ENCODE measurements at places on chromosomes 3 and 15.

DNA sequence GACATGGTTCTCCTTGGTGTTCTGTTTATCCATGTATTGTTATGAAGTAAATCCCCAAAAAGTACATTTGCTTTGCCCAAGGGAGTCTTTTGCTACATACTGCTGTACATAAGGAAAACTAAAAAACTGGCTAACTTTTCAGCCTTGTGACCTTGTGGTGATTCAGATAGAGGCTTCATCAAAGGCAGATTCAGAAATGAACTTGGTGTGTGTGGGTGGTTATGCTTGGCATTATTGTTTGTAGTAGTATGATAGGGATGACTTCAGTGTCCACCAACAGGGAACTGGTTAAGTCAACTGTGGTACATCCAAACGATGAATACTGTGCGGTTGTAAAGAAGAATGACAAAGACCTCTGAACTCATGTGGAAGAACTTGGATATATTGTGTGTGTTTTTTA, 75.6 kb upstream of the CHRNB4 start:
- DNase-seq = no peak

GRCh38 chr3:121414924-121415323, 130.9 kb downstream of the POLQ start:
- DNase-seq = no peak

DNA sequence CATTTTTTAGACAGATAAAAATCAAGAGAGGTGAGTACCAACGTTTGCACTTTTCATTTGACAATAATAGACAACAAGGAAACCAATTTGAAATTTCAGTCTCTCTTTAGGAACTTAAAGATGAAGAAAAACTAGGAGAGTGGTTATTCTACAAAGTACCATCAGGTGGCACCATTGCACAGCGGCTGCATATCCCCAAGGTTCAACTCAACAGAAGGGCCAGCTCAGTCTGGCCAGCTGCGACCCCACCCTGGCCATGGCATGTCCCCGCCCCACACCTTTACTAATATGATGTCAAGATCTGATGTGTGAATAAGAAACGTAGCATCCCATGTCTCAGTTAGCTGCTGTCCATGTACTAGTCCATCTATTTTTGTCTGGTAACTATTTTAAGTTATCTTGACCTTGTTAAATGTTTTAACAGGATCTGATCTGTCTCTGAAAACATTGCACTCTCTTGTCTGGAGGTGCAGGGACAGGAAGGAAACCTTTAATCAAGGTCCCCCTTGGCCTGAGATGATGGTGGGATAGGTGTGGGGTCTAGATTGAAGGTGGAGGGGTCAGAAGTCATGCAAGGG, 35.5 kb upstream of the CGNL1 start:
- DNase-seq = no peak

DNA sequence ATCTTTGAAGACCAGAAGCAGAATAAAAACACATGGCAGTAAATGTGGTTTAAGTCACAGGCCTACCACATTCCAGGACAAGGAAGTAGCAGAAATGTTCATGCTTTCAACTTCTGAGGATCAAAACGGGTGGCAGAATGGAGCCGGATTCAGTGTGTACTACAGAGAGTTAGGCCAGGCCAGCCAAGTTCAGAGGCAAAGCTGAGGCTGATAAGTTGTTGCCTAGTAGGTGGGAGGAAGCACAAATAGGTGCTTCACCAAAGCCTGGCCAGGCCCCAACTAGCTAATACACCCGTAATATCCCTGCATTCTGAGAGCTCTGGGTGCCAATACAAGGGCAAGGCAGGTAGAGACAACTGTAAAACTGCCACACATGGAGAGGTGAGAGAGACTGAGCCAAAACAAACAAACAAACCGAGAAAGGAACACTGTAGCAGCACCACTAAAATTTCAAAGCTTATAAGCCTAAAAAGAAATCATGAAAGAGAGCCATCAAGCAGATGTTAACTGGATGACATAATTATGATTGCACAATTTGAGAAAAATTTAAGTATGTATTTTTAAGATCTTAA, 156.4 kb upstream of the CBLB start:
- no peak for DNase-seq

GRCh38 chr15:87949575-87950223, 306.8 kb downstream of the NTRK3 start:
- DNase-seq = no peak

- DNase-seq = no peak
These were observed at the start of gene RASGRP1 for GRCh38 chr15:38564557-38565286. RASGRP1 (minus strand) TSS chr15:38564814; CDS start chr15:38564628, 186 bp downstream.

DNA sequence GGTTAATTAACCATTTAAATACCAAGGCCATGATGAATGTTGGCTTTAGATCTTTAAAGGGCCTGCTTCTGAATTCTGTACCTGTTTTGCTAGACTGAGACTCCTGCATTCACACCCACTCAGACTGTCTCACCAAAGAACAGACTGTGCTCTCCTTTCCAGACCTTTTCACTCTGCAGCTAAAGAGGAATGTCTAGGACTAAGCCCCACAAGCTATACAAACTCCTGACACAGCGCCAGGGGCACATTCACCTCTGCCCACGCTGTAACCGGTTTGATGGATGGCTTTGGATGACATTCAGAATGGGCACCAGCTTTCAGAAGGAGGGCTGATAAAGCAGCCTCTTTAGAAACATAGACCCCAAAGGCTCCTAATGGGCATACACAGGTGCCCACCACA, 200.1 kb downstream of the KCNMB2 start:
- no peak for DNase-seq

- DNase-seq = no peak
These were observed 17.4 kb downstream of the PGBD4 start for GRCh38 chr15:34119291-34119690.

DNA sequence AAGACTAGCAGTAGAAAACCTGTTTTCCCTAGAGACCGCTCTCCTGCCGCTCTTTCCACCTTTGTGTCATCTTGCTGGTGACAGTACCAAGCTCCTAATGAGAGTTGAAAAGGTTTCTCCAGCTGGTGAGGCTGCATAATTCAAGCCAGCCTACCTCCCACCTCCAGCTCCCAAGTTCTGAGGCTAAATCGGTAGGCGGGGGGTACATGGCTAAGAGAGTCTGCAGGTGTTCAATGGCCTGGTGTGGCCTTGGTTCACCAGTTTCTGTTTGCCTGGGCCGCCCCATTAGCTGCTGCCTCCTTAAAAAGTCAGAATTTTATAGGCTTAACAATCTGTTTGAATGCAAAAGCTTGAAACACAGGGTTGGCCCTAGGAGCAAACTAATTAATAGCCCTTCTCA, 262.8 kb downstream of the SLCO3A1 start:
- DNase-seq = no peak

DNA sequence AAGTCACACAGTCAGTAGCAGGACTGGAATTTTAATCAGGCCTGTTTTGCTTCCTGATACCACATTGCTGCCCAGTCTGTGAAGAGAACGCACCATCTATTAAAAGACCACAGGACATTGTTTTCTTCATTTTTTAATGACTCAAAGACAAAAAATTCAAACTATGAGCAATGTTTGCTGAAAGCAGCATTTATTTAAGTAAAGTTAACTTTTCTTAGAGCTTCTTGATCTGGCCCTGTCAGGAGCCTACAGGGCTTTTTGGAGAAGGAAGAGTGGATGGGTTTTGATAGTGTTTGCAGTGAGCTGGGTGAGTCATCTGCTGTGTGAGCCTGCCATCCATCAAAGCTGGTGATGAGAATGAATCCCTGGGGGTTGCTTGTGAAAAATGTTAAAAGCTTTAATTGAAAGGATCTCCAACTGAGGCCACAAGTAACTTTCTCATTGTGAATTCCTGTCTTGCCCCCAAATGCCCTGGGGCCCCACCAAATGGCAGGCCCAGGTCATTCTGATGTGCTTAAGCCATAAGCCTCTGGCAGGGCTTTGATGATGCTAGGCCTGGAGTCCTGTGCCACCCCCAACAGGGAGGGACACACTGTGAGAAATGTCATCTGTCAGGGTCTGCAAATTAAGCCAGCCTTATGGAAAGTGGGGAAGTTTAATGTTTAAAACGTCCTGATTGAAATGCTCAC, 136.2 kb upstream of the PFN2 start:
- no peak for DNase-seq

GRCh38 chr3:14900881-14901873, 46.2 kb upstream of the NR2C2 start:
- no peak for DNase-seq
